NCI-H1930 (cell line): ENCODE measurements at places on chromosomes 3 and 15.

DNA sequence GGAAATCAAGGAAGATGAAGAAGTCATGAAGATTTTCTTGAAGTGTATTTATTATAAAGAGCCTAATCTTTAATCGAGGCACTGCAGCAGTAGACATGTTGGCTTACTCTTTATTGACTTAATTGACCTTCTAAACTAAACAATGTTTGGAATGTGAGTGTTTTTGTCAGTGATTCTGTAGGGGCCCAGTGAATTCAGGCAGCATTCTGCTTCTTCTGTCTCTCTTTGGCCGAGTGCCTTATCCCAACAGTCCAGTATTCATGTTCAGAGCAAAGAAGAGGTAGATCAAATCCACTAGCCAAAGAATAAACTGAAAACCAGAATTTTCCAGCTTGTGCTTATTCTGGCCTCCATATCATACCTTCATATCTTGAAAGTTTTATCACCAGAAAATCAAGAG lies 55.7 kb downstream of the RLBP1 start:
- DNase-seq: no peak

GRCh38 chr3:105676621-105677300 lies 192.1 kb downstream of the CBLB start:
- DNase-seq: no peak

DNA sequence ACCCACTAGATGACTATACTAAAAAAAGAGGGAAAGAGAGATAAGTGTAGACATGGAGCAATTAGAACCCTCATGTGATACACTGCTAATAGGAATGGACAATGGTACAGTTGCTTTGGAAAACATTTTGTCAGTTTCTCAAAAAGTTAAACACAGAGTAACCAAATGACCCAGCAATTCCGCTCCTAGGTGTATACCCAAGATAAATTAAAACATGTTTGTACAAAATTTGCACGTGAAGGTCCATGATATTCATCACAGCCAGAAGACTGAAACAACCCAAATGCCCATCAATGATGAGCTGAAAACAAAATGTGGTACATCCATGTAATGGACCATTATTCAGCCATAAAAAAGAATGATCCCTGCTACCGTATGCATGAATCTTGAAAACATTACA lies 11.8 kb downstream of the MESP2 start:
- no peak for DNase-seq

DNA sequence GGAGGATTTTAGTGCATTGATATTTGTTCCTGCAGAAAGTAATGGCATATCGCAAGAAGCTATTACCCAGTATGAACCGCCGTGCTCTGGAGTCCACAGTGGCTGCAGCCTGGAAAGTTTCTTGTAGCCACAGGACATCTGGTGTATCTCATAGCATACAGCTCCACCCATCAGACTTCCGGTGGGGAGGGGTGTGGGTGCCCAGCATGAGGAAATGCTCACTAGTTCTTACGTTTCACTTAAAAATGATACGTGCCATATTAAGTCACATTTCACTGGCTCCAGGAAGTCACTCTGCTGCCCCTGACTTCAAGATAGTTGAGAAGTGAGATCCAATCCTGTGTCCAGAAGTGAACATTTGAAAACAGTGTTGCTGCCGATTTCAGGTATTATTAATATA lies 990.4 kb downstream of the GBE1 start:
- no peak for DNase-seq

- no peak for DNase-seq
Measured at GRCh38 chr15:40011303-40011702, 27.7 kb downstream of the SRP14 start.

DNA sequence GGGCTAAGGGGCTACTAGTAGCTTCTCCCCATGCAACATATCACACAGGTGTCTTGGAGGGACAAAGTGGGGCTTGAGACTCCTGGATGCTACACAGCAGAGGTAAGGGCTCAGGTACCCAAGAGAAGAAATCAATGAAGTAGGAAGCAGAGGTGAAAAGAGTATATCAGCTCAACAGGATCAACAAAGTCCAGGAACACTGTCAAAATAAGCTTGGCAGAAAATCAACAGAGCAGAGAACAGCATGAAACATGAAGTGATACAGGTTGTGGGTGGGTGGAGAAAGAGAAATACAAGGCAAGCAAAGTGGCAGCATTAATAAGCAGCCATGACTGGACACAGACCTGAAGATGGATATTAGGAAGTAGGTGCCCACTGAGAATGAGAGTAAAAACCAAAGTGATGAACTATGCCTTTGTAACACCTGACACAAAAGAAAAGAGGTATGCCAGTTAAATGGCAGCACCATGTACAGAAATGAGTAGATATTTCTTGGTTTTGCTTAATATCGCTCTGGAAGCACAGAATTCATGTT lies 637.4 kb downstream of the FHIT start:
- DNase-seq: no peak

DNA sequence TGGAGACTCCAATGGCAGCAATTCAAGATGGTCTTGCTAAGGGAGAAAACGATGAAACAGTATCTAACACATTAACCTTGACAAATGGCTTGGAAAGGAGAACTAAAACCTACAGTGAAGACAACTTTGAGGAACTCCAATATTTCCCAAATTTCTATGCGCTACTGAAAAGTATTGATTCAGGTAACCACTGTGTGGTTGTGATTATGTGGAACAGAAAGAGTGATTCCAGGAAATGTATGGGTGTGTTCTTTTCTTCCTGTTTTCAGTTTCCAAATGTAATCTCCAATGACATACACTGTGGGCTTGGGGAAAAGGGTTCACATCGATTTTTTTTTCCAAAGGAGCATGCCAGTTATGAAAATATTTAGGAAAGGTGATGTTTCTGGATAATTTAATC lies 10.9 kb downstream of the SCG3 start:
- no peak for DNase-seq

GRCh38 chr3:164460851-164461250 lies 617.4 kb downstream of the SI start:
- DNase-seq: no peak

DNA sequence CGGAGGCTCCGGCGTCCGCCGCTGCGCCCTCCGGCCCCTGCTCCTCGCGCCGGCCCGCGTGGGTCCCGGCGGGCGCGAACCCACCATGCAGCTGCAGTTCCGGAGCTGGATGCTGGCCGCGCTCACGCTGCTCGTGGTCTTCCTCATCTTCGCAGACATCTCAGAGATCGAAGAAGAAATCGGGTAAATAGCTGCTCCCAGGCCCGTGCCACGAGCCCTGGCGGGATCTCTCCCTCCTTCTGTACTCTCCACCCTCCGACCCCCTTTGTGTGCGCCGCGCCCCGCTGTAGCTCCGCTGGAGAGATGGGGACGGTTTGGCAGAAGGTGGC lies 263 bp downstream of the ST8SIA2 start:
- no peak for DNase-seq

GRCh38 chr15:100803171-100803440 lies 76.5 kb upstream of the ALDH1A3 start:
- DNase-seq: no peak

DNA sequence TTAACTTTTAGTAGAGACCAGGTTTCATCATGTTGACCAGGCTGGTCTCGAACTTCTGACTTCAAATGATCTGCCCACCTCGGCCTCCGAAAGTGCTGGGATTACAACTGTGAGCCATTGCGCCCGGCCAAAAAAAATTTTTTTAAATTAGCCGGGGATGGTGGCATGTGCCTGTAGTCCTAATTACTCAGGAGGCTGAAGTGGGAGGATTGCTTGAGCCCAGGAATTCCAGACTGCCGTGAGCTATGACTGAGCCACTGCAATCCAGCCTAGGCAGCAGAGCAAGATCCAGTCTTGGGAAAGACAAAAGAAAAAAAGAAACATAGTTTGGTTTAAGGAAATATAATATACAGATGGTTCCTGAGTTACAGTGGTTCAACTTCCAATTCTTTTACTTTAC lies 44.9 kb upstream of the EIF3J start:
- DNase-seq: no peak

GRCh38 chr3:184343200-184343876 lies 5.9 kb downstream of the FAM131A start:
- no peak for DNase-seq

- no peak for DNase-seq
Measured at GRCh38 chr15:41291065-41291631, 41.2 kb downstream of the OIP5 start.

- DNase-seq: no peak
Measured at GRCh38 chr3:41915353-41915752, 46.5 kb downstream of the ULK4 start.

DNA sequence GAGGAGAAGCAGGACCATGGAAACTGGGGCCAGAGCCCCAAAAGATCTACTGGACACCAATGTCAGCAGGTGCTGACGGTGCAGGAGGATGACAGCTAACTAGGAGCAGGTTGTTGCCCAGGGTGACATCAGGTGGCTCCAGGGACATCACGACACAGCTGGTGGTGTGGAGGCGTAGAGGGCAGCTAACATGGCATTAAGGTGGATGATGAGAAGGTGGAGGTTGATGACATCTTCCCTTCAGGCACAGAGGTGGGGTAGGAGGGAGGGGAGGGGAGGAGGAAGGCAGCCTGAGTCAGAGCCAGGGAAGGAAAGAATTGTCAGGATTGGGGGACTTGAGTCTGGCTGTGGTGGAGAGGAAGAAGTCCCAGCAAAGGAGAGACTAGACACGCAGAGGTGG lies 1.5 kb upstream of the EPHB1 start:
- DNase-seq: no peak

- no peak for DNase-seq
Measured at GRCh38 chr15:35142578-35142977, 57.5 kb upstream of the NANOGP8 start.

GRCh38 chr15:92633418-92633817 lies 22.2 kb downstream of the FAM174B start:
- no peak for DNase-seq

GRCh38 chr15:70299931-70300869 lies 202.5 kb upstream of the TLE3 start:
- DNase-seq: no peak

DNA sequence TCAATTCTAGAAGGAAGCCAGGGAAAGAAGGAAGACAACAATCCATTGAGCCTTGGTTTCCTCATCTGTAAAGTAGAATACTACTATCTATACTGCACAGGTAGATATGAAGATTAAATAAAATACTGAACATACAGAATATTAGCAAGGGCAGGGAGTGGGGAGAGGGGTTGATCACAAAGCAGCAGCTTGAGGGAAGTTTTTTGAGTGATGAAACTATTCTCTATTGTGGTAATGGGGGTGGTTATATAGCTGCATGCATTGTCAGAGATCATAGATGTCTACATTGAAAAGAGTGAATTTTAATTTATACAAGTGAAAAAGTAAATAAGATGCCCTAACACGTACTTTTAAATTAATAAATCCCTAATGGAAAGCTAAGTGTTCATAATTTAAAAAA lies 242.6 kb upstream of the LRTM1 start:
- DNase-seq: no peak

- no peak for DNase-seq
Measured at GRCh38 chr15:28934645-28935044, 48.9 kb downstream of the APBA2 start.

- DNase-seq: no peak
Measured at GRCh38 chr15:60584355-60584998, 105.5 kb upstream of the ICE2 start.

GRCh38 chr3:4771243-4771642 lies 208.0 kb upstream of the BHLHE40 start:
- no peak for DNase-seq

DNA sequence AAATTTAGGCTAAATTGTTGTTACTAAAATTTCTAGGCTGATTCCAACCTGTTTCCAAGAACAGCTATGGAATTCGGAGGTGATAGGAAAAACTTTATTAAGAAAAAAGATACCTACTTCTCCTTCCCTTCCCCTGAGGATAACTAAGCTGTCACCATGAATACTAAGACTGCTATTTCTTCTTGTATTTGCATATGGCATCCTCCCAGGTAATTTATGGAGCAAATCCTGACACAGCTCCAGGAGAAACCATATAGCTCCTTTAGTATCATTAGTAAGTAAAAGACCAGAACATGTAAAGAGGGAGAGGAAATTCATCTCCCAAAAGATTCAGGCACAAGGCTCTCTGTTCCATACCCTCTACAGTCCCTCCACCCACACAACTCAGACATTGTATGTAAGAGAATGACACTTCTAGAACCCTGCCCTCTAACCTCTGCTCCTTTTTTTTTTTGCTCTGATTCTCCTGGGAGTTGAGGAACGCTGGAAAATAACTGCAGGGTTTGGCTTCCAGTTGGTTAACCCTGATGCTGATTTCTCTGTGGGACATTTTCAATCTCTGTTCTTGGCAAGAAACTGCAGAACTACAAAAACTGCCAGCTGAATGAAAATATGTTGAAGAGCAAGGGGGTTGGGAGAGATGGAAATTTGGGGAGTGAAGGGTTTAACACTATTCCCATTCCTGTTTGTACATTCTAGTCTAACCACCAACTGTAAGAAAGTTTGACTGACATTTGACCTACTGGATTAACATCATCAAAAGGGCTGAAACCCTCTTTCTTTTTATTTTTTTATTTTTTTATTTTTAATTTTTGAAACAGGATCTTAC lies 14.2 kb upstream of the MAGI1 start:
- no peak for DNase-seq

DNA sequence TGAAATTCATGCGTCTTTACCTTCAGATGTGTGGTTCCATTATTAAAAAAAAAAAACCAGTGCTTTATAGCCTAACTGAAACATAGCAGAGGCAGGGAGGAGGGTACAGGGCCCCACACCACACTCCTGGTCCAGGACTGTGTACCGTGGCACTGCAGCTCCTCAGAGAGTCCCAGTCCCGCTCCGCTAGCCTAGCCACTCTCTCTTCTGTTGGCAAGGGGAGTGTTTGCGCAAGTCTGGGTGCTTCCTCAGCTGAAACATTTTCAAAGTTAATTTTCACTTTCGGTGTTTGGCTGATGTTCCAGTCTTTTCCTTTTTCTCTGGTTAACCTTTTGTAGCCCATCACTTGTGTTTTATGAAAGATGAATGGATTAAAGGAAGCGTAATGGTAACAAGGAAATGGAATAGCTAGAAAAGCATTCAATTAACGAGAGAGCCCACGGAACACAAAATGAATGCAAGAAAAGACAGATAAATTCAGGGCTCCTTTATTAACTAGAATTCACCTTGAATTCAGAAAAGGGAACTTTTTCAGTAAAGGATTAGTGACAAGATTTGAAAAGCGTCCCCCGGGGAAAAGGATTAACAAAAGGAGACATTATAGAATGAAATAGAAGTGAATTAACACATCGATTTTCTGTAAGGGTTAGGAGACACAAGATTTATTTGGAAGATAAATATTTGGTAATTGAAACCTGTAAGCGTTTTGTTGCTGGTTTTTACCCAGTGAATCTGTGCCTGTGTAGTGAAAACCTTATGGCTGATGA lies 177.0 kb downstream of the CACNA2D3 start:
- no peak for DNase-seq

DNA sequence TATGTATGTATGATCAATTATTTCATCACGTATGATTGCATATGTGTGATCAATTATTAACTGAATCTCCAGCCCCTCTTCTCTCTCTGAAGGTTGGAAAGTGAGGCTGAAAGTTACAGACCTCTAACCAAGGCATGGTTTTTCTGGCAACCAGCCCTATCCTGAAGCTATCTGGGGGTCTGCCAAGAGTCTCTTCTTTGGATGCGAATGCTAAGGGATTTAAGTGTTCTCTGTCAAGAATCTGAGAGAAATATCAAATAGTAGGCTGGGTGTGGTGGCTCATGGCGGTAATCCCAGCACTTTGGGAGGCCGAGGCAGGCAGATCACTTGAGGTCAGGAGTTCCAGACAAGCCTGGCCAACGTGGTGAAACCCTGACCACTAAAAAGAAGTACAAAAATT lies 8.1 kb downstream of the NKTR start:
- DNase-seq: no peak
